ENCODE measurements at places on chromosomes 12 and 14.

- no peak for DNase-seq
Measured at GRCh38 chr12:48969833-48970701, 1.5 kb downstream of the WNT10B start.

DNA sequence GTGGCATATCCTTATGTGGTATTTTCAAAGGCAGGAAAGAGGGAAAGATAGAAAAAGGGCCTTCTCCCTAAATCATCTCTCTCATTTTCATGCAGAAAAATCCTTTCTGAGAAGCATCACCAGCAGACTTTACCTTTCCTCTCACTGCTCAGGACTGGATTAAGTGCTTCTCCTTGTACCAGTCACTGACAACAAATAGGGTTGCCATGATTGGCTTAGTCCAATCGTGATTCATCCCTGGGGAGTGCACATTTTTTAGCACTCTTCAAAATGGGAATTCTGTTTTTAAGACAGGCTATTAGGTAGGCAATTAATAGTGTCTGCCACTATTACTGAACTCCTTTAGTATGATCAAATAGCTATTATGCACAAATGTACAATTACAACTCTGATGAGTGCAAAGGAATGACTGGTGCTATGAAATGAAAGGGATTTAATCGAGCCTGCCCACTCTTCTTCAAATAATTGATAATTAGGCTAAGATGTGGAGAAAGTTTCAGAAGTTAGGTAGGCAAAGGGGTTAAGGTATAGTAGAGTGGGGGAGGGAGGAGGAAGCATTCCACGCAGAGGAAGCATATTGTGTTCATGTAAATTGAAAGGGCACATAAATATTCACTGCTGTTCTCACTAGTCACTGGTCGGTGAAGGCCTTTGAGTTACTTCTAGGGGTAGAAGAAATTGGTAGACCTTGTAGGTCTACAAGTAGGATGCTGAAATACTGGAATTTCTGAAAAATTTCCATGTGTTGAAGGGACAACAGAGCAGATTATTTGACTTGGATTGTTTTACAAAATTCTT, 84.0 kb downstream of the MSRB3 start:
- DNase-seq, result no peak

DNA sequence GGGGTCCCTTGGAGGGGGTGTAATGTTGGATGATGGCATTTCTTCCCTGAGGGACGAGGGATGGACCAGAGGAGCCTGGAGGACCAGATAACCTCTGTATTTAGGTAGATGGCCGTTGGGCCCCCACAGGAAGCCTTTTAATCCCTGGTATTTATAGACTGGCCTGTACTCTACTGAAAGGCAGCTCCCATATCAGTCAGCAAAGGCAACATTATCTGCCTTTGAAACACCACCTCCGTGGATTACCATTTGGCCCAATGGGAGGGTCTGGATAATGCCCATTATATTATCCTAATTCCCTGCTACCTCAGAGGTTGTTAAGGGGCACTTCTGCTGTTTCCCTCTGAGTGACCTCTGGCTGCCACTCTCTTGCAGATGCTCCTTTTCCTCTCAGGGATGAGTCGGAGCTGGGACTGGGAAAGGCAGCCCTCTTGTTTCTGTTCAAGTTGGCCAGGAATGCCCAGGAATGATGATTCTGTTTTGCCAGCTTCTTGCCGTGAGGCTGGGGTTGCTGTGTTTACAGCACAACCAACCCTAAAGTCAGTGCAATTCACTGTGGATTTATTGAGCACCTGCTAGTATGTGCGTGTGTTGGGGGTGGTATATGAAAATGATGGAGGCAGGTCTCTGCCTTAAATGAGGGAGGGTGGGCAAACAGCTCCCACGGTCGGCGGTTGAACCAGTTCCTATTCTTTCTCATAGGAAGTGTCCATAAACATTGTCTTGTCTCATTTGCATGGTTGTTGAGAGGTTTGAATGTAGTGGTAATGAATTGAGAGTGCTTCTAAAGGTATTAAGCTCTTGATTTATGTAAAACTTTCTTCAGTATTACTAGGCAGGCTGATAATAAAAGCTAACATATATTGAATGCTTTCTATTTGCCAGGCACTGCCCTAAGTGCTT, 18.1 kb downstream of the SUSD6 start:
- peak; percentile 41 for DNase-seq

GRCh38 chr12:2378835-2379330, 326.1 kb downstream of the CACNA1C start:
- no peak for DNase-seq

- no peak for DNase-seq
Measured at GRCh38 chr12:64891629-64892028, 67.2 kb downstream of the TBC1D30 start.

- DNase-seq, result no peak
Measured at GRCh38 chr12:100127766-100128511, 14.7 kb downstream of the BLTP3B start.

DNA sequence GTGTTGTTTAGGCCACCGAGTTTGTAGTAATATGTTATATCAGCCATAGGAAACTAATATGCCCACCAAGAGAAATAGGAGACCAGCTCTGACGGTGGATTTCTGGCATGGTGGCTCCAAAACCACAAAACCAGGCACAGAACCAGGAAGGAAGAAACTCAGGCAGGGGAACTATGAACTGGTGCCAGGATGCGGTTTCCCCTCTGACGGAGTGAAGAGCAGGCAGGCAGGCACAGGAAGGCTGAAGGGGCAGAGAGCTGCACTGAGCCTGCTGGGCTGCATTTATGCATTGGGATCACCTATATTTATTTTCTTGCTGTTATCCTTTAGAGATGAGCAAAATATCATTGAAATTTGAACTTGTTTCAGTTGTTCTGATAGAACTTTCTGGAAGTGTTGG, 479.4 kb downstream of the VRK1 start:
- no peak for DNase-seq

- no peak for DNase-seq
Measured at GRCh38 chr12:24668563-24668962, 280.3 kb downstream of the BCAT1 start.

- no peak for DNase-seq
Measured at GRCh38 chr12:125346362-125346761, 281.1 kb downstream of the AACS start.

DNA sequence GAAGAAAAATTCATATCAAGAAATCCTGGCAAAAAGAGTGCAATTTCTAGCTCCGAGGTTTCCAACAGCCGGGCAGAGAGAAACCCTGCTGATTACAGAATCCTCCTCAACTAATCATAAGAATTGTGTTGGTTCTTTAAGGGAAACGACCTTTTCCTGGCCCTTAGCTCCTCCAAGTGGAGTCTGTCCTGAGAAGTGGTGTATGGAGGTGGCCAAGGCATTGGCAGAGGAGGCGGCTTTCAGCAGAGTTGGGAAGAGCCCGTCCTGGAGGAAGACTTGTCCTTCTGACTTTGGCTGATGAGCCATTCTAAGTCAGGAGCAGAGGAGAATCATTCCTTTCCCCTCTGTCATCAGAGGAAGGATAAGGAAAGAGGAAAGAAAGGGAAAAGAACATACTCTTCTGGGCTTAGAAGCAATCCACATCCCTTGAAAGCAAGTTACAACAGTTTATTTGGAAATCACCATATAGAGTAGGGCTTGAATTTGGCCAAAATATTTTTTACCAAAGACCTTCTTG, 46.5 kb upstream of the PTCSC3 start:
- DNase-seq, result no peak

GRCh38 chr14:37124614-37125013, 47.8 kb downstream of the SLC25A21 start:
- no peak for DNase-seq

- no peak for DNase-seq
Measured at GRCh38 chr14:94027566-94028449, 1.7 kb downstream of the OTUB2 start.

- no peak for DNase-seq
Measured at GRCh38 chr12:129246630-129247029, 393.4 kb downstream of the GLT1D1 start.

DNA sequence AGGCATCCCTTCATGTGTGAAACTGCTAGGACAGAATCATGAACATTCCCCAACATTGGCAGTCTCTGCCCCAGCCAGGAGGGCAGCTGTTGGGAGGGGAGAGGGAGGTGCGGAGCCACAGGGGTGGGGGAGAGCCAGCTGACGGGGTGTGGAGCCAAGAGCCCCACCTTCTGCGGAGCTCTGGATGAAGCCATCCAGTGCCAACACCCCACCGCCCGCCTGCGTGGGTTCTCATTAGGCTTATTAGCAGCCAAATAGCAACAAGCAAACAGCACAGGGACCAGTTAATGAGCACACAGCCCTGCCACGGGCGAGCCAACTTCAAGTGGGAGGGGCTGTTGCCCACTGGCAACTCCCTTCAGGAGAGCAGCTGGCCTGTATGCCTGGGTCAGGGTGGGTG, 12.1 kb downstream of the LTBP2 start:
- DNase-seq, result no peak

GRCh38 chr12:4164559-4165558, 108.7 kb upstream of the CCND2 start:
- peak; percentile 45 for DNase-seq

GRCh38 chr12:22333713-22334409, 646 bp downstream of the ST8SIA1 start:
- DNase-seq, result peak; percentile 68

- peak; percentile 36 for DNase-seq
Measured at GRCh38 chr14:20836668-20837338, 34.2 kb upstream of the RNASE1 start.

DNA sequence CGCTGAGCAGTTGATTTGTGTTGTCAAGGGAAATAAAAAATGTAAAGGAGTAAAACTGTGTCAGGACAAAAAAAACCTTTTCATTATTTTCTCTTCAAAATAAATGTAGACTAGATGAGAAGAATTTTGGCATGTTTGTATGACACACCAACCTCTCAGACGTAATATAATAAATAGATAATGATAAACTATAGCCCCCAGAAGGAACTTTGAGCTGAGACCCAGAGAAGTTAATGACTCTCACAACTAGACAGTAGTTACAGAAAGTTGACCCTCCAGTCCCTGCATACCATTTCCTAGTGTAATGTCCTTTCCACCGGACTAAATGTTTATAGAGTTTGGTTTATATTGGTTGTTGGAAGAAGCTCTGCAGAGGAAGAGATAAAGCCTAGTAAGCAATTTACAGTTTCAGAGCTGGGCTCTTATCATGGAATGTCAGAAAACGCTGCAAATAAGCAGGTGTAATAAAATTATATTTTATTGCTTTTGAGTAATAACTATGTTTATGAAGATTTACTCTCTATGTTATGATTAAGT, 97.3 kb downstream of the TRHDE start:
- DNase-seq, result no peak

DNA sequence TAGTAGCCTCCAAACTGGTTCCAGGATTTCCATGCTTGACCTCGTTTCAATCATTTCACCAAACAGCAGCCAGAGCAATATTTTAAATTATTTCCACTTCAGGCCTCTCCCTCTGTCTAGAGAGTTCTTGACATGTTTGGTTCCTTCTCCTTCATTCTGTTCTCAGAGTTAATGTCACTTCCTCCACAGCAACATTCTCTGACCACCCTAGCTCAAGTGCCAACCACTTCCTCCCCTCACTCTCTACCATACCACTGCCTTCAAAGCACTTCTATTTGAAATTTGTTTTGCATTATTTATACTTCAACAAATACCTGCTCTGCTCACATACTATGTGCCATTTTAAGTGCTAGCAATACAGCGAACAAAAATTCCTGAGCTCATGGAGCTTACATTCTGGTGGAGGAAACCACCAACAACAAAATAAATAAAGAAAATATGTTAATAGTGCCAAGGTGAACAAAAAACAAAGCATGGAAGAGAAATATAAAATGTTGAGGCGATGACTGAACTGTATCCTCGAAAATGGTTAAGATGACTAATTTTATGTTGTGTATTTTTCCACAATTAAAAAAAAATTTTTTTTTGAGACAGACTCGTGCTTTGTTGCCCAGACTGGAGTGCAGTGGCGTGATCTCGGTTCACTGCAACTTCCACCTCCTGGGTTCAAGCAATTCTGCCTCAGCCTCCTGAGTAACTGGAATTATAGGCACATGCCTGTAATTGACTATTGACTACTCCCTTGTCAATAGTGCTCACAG, 17.3 kb downstream of the BAZ1A start:
- no peak for DNase-seq

GRCh38 chr14:21191809-21192446, 36.1 kb upstream of the OR5AU1 start:
- peak; percentile 42 for DNase-seq

DNA sequence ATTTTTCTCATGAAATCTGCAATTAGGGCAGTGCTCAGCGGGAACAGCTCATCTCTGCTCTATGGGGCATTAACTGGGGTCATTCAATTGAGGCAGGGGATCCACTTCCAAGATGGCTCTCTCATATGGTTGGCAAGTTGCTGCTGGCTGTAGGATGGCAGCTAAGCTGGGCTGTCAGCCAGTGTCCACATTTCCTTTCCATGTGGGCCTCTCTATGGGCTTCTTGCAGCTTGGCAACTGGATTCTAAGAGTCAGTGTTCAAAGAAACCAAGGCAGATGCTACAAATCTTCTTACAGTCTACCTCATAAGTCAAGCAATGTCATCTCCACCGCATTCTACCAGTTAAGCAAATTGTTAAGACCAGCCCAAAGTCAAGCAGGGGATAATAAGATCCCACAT, 50.3 kb upstream of the TMCC3 start:
- no peak for DNase-seq

DNA sequence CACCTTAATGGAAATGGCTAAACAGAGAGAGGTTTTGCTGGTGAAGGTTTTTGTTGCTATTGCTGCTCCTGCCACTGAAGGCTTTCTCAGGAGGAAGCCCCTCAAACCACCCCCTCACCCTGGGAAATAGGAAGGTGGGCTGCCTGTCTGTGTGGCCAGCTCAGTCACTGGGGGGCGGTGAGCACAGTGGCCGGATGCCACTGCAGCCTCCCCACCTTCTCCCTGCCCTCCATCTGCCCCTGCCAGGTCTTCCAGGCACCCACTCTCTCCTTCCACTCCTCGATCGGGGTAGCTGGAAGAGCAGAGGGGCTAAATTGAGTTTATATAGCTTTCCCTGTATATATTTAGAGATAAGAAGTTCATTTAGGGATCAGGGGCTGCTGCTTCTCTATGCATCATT, 80.8 kb downstream of the PAPOLA start:
- no peak for DNase-seq

DNA sequence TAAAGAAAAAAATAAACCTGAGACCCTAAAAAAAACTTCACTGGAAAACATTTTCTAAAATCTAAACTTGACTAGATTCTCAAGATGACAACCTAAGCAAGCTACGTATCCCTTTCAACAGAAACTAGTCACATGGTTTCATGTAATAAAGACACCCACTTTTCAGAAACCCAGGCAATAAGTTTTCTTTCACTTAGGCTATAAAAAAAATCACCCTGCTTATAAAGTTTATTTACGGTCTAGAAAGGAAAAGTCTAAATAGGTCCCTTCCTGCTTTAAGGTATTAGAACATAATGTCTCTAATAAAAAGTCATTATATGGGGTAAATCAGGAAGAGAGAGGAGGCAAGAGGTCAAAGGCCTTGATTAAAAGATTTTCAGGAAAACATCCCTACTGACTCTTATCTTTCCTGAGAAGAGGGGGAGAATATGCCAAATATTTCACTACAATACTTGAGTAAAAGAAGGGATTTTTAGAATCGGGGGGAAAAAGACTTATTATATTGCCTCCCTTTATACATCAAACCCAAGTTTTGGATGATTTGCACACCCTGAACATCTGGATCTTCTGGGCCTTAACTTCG, 9.5 kb downstream of the CLIP1 start:
- no peak for DNase-seq
